ENCODE measurements at places on chromosomes 6 and 20.

- DNase-seq = no peak
Measured at GRCh38 chr6:13526357-13526726, 38.9 kb upstream of the GFOD1 start.

- no peak for DNase-seq
Measured at GRCh38 chr6:47047479-47048407, 5.6 kb upstream of the ADGRF1 start.

- no peak for DNase-seq
Measured at GRCh38 chr6:10373642-10374359, 41.1 kb downstream of the TFAP2A start.

- no peak for DNase-seq
Measured at GRCh38 chr6:16766043-16766536, 4.8 kb upstream of the ATXN1 start.

GRCh38 chr6:128069188-128069587 lies 168.3 kb upstream of the THEMIS start:
- DNase-seq = no peak
